Osteocyte (in vitro differentiated cells): ENCODE measurements at places on chromosomes 11 and 22. TPM values are rescaled to one million over a fixed set of nuclear protein-coding genes. Genes with fewer than 3 reads are reported as not detected.

The KCNJ4 gene
- total RNA-seq = 0.43 and 0.57 TPM in 2 replicates

- H3K27me3 ChIP-seq = no peaks in the 10 kb centered on the region
- no peak overlapping the region for H3K4me3 ChIP-seq
- no peaks in the 10 kb centered on the region for H3K36me3 ChIP-seq
- no peak overlapping the region for H3K27ac ChIP-seq
These were observed 56.4 kb upstream of the CCDC89 start for GRCh38 chr11:85742348-85742747.

The CRYBB1 gene
- not detected in 2 replicates for total RNA-seq

DNA sequence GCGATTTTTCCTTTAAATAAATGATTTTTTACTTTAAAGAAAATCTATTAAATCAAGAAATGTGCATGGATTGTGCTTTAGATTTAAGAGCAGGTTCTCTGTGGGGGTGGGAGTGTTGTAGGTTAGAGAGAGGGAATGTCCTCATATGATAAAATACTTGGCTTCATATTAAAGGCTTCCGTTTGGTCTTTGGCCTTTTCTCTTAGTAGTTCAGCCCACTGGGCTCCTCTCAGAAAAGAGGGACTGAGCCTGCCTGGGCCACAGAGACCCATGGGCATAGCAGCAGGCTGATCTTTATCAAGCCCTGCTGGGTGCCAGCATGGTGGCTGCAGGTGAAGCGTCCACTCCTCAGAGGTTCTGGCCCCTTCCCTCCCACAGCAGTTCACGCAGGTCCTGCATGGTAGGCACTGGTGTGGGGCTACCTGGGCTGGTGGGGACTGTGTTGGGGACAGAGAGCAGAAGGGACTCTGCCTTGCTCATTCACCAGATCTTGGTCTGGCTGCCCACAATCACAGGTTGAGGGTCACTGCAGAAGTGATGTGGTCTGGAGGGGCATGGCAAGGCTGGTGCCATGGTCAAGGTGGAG, 4.3 kb downstream of the PANX1 start:
- H3K4me3 ChIP-seq = no peak overlapping the region
- no peak for DNase-seq
- no peaks in the 10 kb centered on the region for H3K27me3 ChIP-seq
- peaks cover 41% of the 10 kb centered on the region for H3K4me1 ChIP-seq

DNA sequence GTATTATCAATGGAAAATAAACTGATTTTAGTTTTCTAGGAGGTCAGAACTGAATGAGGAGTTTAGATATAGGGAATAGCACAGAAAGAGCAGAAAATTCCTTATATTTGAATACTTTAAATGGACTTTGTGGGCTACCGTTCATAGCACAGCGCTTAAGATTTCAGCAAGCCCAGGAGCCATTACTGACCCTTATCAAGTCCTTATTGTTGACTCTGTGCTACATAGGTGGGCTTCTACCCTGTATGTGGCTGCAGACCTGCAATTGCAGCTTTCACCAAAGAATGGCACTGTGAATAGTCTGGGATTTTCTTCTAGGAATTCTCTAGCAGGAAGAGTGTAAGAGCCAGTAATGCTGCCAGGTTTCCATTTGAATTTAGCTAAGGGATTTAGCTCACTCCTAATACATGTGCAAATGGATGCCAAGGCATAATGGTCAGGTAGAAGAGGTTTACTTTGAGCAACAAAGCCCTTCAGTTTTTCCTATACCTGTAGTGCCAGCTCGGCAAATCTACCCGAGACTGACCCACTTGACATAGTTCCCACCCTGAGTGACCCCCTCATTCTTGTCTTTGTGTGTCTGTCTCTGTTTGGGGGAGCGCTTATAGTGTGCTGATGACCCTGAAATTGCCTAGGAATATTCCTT, 42.5 kb upstream of the DLAT start:
- no peak for DNase-seq
- peaks cover 21% of the 10 kb centered on the region for H3K4me1 ChIP-seq
- no peak overlapping the region for H3K4me3 ChIP-seq
- peaks cover 8% of the 10 kb centered on the region for H3K36me3 ChIP-seq
- H3K27ac ChIP-seq = peak overlapping the region; percentile 9

- no peaks in the 10 kb centered on the region for H3K36me3 ChIP-seq
- peaks cover 8% of the 10 kb centered on the region for H3K27me3 ChIP-seq
- H3K27ac ChIP-seq = no peak overlapping the region
These were observed 690.9 kb downstream of the BRD1 start for GRCh38 chr22:49136816-49137180.

The CELSR1 gene
- 15.9 and 16.0 TPM in 2 replicates for total RNA-seq

DNA sequence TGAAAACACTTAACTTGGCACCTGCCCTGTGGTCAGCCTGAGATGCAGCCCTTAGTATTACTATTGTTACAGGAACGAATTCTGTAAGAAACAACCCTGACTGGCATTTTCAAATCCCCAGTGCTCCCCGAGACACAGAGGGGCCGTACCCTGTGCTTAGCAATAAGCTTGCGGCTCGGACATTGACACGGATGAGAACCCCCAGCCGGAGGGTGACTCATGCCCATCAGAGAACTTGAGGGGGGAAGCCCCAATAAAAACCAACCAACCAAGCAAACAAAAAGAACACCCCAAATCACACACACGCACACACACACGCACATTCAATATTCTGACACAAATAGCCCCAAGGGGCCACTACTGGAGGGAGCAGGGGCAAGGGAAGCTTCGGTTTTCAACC, 63.8 kb downstream of the SHISAL1 start:
- no peak overlapping the region for H3K4me3 ChIP-seq
- DNase-seq = peak; percentile 54
- no peaks in the 10 kb centered on the region for H3K4me1 ChIP-seq
- H3K27me3 ChIP-seq = peaks cover 3% of the 10 kb centered on the region
- peaks cover 6% of the 10 kb centered on the region for H3K36me3 ChIP-seq

- peak overlapping the region; percentile 87 for H3K27ac ChIP-seq
- H3K36me3 ChIP-seq = peaks cover 13% of the 10 kb centered on the region
- peaks cover 33% of the 10 kb centered on the region for H3K4me1 ChIP-seq
- no peak overlapping the region for H3K4me3 ChIP-seq
- DNase-seq = no peak
- no peaks in the 10 kb centered on the region for H3K27me3 ChIP-seq
These were observed 70.3 kb downstream of the MAML2 start for GRCh38 chr11:96272529-96273222.

GRCh38 chr11:128502726-128503125, 84.6 kb downstream of the ETS1 start:
- peaks cover 95% of the 10 kb centered on the region for H3K4me1 ChIP-seq
- H3K27me3 ChIP-seq = no peaks in the 10 kb centered on the region
- H3K36me3 ChIP-seq = peaks cover 10% of the 10 kb centered on the region
- H3K27ac ChIP-seq = peak overlapping the region; percentile 92
- no peak overlapping the region for H3K4me3 ChIP-seq

The TEF gene
- 5.7 and 6.8 TPM in 2 replicates for total RNA-seq

DNA sequence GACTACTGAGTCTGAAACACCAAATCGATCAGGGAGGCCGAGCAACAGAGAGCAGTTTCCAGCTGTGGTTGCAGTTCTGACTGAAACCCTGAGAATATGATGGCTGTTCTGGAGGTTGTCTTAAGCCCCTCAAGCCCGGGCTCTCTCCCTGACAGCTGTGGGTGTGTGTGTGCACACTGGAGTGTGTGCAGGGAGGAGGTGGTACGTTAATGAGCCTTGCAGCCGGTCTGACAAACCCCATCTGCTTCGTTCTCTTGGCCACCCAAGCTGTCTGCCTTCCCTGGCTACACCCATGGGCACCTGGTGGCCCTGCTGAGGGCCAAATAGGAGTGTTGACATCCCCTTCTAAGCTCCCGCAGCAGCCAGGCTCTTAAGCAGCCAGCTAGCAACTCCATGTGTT, 189.8 kb downstream of the KIRREL3 start:
- DNase-seq = no peak
- H3K4me1 ChIP-seq = peaks cover 3% of the 10 kb centered on the region
- H3K36me3 ChIP-seq = no peaks in the 10 kb centered on the region
- H3K27me3 ChIP-seq = no peaks in the 10 kb centered on the region

- DNase-seq = no peak
- H3K27me3 ChIP-seq = peaks cover 31% of the 10 kb centered on the region
- no peak overlapping the region for H3K27ac ChIP-seq
- H3K36me3 ChIP-seq = no peaks in the 10 kb centered on the region
These were observed 49.6 kb downstream of the PDE2A start for GRCh38 chr11:72624496-72625201.

GRCh38 chr11:38842991-38843390, 2245.0 kb upstream of the RAG2 start:
- no peak overlapping the region for H3K4me3 ChIP-seq
- no peaks in the 10 kb centered on the region for H3K27me3 ChIP-seq
- H3K36me3 ChIP-seq = no peaks in the 10 kb centered on the region
- H3K4me1 ChIP-seq = no peaks in the 10 kb centered on the region
- H3K27ac ChIP-seq = no peak overlapping the region
- DNase-seq = no peak

The ISX gene
- not detected in 2 replicates for total RNA-seq

DNA sequence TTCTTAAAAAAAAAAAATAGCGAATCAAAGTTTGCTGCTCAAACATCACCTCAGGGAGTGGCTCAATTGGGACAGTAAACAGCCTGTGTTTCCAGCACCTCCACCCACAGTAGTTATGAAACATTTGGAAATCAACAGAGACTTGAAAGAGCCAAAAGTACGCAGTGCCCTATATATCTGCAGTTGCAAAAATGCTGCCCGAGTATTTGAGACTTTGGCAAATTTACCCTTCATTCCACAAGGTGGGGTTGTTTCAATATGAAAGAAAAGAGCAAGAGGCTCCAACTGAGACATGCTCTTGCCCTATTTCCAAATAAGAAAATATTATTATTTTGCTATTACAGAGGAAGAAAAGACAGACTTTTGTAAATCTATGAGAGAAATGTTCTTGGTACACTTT, 851.1 kb upstream of the RAG2 start:
- no peak overlapping the region for H3K27ac ChIP-seq
- no peak overlapping the region for H3K4me3 ChIP-seq
- H3K4me1 ChIP-seq = peaks cover 22% of the 10 kb centered on the region

DNA sequence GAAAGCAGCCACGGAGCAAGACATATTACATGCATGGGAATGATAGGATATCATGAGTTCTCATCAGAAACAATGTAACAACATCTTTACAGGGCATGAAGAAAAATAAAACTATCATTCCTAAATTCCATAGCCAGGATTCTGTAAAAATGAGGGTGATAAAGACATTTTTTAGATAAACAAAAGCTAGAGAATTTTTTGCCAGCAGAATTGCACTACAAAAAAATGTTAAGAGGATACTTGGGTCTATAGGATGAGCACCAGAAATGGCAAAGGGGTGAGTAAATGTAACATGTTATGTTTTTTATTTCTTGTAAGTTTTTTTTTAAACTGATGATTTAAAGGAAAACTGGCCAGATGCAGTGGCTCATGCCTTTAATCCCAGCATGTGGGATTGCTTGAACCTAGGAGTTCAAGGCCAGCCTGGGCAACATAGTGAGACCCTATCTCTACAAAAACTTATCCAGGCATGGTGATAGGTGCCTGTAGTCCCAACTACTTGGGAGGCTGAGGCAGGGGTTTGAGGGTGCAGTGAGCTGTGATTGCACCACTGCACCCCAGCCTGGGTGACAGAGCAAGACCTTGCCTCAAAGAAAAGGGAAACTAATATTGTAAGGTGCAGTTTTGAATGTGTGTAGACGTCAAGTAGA, 33.2 kb downstream of the TBX1 start:
- DNase-seq = no peak
- H3K4me3 ChIP-seq = no peak overlapping the region
- no peak overlapping the region for H3K27ac ChIP-seq

DNA sequence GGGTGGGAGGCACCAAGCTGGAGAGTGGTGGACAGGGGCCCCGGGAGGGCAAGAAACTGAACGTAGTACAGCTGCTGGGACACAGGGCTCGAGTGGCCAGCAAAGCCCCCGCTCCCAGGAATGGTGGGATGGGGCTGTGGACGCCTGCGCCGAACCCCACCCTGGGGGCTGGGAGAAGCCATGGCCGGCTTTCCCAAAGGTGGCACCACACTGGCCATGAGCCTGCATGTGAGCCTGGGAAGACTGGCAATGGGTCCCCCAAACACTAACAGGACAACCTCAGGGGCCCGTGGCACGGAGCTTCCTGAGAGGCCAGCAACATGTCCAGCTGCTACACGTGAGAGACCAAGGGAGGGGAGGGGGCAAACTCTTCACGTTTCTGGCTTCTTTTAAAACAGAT, 4.0 kb downstream of the ALG12 start:
- H3K27me3 ChIP-seq = no peaks in the 10 kb centered on the region
- no peak overlapping the region for H3K4me3 ChIP-seq
- no peak for DNase-seq

The EXPH5 gene
- total RNA-seq = 0.59 and 1.5 TPM in 2 replicates

DNA sequence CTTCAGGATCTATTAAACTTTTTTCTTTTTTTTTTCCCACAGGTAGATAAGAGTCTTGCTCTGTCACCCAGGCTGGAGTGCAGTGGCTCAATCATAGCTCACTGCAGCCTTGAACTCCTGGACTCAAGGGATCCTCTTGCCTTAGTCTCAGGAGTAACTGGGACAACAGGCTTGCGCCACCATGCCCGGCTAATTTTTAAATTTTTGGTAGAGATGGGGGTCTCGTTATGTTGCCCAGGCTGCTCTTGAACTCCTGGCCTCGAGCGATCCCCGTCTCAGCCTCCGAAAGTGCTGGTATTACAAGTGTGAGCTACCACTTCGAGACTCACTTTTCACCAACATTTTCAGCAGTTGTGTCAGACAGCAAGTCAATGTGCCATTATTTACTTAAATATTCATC, 962 bp downstream of the SIRT3 start:
- peaks cover 9% of the 10 kb centered on the region for H3K36me3 ChIP-seq
- H3K27ac ChIP-seq = peak overlapping the region; percentile 83
- no peaks in the 10 kb centered on the region for H3K27me3 ChIP-seq
- no peak for DNase-seq

- no peak overlapping the region for H3K27ac ChIP-seq
- no peak overlapping the region for H3K4me3 ChIP-seq
- H3K4me1 ChIP-seq = peaks cover 37% of the 10 kb centered on the region
- peaks cover 3% of the 10 kb centered on the region for H3K36me3 ChIP-seq
These were observed 6.0 kb downstream of the BMAL1 start for GRCh38 chr11:13283636-13284035.

The ASCL2 gene
- not detected in 2 replicates for total RNA-seq

- H3K4me1 ChIP-seq = no peaks in the 10 kb centered on the region
- no peaks in the 10 kb centered on the region for H3K36me3 ChIP-seq
- no peak overlapping the region for H3K27ac ChIP-seq
- H3K4me3 ChIP-seq = no peak overlapping the region
- H3K27me3 ChIP-seq = no peaks in the 10 kb centered on the region
These were observed 746.1 kb downstream of the CNTN5 start for GRCh38 chr11:99766811-99767210.

The TNKS1BP1 gene
- total RNA-seq = 152 and 169 TPM in 2 replicates

GRCh38 chr11:125068368-125068767, 5.3 kb downstream of the SLC37A2 start:
- peaks cover 29% of the 10 kb centered on the region for H3K4me1 ChIP-seq
- peaks cover 9% of the 10 kb centered on the region for H3K27me3 ChIP-seq
- no peak overlapping the region for H3K4me3 ChIP-seq

- peak overlapping the region; percentile 42 for H3K27ac ChIP-seq
- peaks cover 71% of the 10 kb centered on the region for H3K36me3 ChIP-seq
- DNase-seq = no peak
These were observed 5.2 kb downstream of the TAF1D start for GRCh38 chr11:93736129-93736528.
